ENCODE measurements at places on chromosomes 7 and 10. TPM values are rescaled to one million over a fixed set of nuclear protein-coding genes. Genes with fewer than 3 reads are reported as not detected.
A peak's percentile ranks its signal among the peaks of the same experiment; 100 is the strongest.

- no peak for DNase-seq
Measured at GRCh38 chr10:86310291-86310690, 56.3 kb downstream of the GRID1 start.

- peak; percentile 13 for DNase-seq
Measured at GRCh38 chr7:97971120-97971989, 18.6 kb downstream of the OCM2 start.

DNA sequence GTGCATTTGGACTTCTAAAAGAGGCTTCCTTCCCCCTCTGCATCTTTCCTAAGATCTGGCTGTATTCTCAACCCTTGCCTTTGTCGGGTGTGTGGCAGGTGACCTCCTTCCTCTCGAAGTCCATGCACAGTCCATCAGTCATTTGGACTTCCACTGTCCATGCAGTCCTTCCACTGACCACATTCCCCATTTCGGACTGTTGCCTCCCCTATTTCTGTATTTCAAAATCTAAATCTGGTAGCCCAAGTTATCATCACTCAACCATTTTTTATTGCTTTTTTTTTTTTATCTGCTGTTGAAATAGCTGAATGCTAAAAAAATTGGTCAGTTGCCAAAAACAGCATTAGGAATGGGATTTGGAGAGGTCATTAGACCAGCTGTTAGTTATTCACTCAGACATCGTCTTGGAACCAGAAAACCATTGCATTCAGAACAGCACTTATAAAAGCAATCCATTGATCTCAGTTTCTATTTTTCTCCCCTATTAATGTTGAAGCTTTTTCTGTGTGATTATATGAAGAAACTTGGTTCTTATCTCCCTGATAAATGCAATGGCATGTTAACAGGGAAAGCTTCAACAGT lies 575.6 kb downstream of the KIF20B start:
- DNase-seq: no peak

DNA sequence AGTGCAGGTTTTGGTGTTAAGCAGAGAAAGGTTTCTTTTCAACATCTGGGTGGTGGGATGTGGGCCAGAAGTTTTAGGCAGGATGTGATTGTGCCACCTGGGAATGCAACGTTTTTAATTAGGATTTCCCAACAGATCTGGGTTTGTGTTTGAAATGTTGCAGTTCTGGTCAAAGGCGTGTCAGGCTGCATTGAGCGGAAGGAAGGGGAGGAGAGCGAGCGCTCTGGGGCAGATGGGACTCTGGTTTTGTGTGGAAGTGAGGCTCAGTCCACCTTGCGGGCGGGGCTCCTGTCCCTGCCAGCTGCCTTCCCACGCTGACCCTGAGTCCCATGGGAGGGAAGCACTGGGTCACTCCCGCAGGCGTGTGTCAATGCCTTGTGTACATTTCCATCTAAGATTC lies 767.7 kb downstream of the KCNMA1 start:
- DNase-seq: no peak

- DNase-seq: no peak
Measured at GRCh38 chr10:116141855-116142254, 131.2 kb downstream of the GFRA1 start.

- DNase-seq: no peak
Measured at GRCh38 chr7:39374436-39375040, 191.7 kb upstream of the YAE1 start.

GRCh38 chr10:29840516-29841276 lies 205.9 kb upstream of the SVIL start:
- DNase-seq: no peak

DNA sequence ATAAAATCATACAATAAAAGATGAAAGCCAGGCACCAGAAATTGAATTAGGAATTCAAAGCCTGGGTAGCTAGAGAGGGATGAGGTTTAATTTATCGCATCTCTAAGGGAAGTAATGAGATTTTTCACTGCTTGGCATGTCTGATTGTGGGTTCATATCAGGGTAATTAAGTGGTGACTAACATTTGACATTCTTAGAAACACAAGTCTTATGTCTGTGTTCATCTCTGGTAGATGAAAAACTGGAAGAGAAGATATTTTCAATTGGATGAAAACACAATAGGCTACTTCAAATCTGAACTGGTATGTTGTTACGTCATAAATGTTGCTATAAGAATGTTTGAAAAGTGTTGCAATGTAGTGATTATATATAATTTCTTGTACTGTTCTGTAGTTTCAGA lies 36.8 kb upstream of the ARMS2 start:
- no peak for DNase-seq

DNA sequence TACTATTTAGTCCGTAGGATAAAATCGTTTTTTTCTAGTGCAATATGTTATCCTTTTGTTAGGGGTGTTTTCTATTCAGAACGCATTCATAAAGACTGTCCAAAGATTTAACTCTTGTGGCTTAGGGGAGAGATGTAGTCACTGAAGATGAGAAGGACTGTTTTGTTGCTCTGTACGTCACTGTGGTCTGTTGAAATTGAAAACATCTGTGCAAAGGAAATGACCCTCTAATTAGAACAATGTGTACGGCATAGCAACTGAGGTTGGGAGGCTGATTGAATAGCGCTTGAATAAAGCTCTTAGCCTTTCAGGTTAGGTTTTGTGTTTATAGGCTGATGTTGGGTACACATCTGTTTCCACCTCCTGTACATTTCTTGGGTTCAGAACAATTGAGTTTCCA lies 453.4 kb upstream of the AKR1E2 start:
- peak; percentile 99 for DNase-seq

CFAP69 gene
- 0.72 TPM for total RNA-seq

GIMAP6 gene
- total RNA-seq: not detected

SHH gene
- total RNA-seq: not detected

C7orf33 gene
- total RNA-seq: not detected

SPDYE1 gene
- not detected for total RNA-seq

LHPP gene
- 2.2 TPM for total RNA-seq

FAM13C gene
- 3.3 TPM for total RNA-seq

TSPAN14 gene
- total RNA-seq: 13.3 TPM

Measured in IMR-90 (cell line).